Stimulated activated CD8-positive, alpha-beta memory T cell treated with anti-CD3 and anti-CD28 coated beads, Interleukin-12 subunit alpha, Interleukin-12 subunit beta, amount 100 ng/mL, for 1 hour (primary cell): ENCODE measurements at places on chromosomes 5 and 9.

DNA sequence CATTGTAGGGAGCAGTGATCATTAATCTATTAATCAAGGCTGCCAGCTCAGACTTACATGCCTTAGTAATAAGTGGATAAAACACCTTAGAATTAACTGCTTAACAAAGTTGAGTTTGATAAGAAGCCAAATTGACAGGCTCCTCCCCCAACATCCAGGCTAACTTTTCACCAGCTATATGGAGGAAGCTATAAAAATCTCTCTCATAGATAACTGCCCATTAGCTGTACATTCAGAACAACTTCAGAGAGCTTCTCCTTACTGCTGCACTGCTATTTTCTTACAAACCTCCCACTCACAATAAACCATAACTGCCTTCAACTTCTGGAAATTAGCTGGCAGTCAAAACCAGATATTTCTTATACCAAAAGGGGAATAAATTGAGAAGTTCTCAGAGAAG is 364.1 kb downstream of the PRELID2 start:
- no peak for DNase-seq

GRCh38 chr9:36191290-36191645 is 547 bp downstream of the CLTA start:
- DNase-seq = peak; percentile 21

DNA sequence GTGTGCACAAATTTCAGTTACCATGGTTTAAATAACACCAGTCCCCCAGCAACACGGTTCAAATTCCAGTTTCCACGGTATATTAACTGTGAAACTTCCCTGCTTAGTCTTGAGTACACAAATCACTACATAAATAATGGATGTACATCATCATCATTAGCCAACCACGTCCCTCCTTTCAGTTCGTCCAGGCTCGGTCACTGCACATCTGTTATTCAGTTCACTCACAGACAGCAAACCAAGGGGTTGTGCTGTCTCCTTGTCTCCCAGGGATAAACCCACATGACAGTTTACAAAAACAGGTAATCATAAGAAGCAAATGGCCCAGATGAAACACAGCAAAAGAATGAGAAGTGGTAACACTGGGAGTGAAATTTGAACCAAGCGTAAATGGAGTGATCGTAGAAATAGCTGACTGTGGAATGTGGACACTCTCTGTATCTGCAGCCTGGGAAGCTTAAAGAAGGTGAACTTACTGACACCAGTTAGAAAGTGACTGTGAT is 61.0 kb upstream of the RAD23B start:
- DNase-seq = no peak

DNA sequence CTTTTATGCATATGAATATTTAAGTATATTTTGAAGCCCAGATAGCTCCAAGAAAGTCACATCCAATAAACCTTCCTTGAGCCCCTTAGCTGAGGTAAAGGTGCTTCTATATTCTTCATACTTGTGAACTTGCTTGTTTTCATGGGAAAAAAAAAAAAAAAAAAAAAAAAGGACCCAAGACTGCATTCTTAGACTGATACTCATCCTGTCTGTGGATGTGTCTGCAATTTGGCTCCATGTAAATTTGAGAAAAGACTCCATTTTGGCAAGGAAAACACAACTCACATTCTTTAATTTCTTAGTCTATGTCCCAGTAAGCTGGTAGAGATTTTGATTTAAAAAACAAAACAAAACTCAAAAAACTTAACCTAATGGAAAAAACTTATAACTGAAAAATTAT is 238.3 kb downstream of the FBXL17 start:
- no peak for DNase-seq

- no peak for DNase-seq
These were observed 110.8 kb downstream of the LHFPL2 start for GRCh38 chr5:78537821-78538220.

- no peak for DNase-seq
These were observed 278 bp upstream of the NIPSNAP3A start for GRCh38 chr9:104747245-104747564.

DNA sequence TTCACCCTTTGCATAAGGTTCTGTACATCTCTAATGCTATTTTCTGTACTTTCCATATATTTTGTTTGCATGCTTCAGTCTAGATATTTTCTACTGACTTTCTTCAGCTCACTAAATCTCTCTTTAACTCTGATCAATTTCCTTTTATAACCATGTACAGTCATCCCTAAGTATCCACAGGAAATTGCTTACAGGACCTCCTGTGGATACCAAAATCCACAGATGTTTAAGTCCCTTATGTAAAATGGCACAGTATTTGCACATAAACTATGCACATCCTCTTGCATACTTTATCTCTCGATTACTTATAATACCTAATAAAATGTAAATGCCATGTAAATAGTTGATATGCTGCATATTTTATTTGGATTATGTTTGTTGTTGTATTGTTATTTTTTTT is 442.1 kb downstream of the TLE4 start:
- DNase-seq = no peak

DNA sequence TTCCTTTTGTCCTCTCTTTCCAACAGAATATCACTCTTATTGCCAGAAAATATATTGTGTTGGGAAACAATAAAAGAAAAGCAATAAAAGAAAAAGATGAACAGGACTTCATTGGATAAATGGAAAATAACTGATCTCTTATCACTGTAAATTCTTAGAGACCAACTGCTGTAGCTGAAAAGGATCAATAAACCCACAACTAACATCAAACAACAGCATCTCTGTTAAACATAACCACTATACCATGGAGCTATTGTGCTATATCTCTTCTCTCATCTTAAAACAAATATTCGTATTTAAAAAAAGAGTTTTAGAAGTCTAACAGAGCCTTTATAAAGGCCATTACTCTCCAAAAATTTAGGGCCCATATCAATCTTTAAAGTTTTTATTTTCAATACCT is 502.4 kb downstream of the TMEM232 start:
- no peak for DNase-seq

- no peak for DNase-seq
These were observed 166.5 kb upstream of the PRR16 start for GRCh38 chr5:120297616-120298015.

DNA sequence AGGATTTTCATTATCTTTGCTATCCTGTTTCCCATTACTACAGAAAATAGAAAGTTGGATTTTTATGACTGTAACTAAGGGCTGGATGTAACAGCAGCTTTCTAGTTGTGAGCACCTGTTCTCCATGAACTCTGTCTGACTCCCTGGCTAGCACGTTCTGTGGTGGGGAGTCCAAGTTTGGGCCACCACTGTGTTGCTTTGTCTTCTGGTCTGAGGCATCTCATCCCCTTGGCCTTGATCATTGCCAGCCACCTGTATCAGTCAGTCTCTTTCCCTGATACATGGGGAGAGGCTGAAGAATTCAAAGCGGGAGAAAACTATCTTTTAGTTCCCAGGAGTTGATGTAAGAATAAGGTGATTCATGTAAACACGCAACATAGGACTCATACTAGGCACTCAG is 33.4 kb downstream of the WDR70 start:
- no peak for DNase-seq

- no peak for DNase-seq
These were observed 184.2 kb downstream of the RAB3C start for GRCh38 chr5:58767104-58767503.

- DNase-seq = no peak
These were observed 502.6 kb downstream of the IRX1 start for GRCh38 chr5:4098226-4098625.

DNA sequence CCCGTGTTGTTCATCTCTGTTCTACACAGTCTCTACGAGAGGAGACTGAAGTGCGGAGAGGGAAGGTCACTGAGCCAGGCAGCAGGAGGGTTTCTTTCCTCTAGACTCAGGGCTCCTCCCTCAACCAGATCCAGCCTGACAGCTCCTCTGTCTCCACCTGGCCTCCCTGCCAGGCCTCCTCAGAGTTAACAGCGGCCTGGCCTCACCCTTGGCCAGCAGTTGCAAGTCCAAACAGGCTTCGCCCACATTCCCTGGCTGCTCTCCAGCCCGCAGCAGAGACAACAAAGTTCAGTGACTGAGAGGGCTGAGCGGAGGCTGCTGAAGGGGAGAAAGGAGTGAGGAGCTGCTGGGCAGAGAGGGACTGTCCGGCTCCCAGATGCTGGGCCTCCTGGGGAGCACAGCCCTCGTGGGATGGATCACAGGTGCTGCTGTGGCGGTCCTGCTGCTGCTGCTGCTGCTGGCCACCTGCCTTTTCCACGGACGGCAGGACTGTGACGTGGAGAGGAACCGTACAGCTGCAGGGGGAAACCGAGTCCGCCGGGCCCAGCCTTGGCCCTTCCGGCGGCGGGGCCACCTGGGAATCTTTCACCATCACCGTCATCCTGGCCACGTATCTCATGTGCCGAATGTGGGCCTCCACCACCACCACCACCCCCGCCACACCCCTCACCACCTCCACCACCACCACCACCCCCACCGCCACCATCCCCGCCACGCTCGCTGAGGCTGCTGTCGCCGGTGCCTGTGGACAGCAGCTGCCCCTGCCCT is at the start of gene HRCT1:
Gene HRCT1 (plus strand): TSS at position 291 of the 768 bp plus-strand sequence. CDS start 86 bp downstream, at position 377.
- DNase-seq = no peak

GRCh38 chr5:73447530-73448462 is 781 bp downstream of the FOXD1 start:
- no peak for DNase-seq

DNA sequence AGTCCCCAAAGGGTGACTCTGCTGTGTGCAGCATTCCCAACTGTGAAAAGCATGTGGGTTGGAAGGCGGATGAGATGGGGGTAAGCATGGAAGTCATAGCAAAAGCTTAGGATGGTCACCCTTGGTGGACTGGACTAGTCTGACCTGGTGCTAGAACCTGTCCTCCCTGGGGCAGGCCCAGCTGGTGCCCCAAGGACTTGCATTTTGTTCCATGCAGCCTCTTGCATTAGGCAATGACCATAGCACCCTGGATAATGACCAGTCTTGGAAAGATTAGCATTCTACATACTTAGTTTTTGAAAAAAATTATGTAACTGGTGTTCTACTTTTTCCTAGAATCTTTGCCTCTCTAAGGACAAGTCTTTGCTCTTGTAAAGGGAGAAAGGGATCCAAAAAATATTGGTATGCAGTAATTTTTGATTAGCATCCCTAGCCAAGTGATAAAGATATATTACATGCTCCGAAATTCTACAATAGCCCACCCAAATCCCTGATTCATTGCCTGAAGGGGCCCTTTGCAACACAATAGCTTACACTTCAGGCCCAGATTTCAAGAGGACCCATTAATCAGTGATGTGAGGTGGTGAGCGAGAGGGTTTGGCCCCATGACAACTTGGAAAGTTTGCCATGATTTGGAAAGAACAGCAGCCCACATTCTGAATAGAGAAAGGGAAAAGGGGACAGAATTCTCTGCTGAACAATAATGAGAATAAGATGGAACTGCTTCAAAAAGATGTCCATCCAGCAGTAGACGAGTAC is 93.3 kb upstream of the CD180 start:
- DNase-seq = no peak

- DNase-seq = no peak
These were observed 620.5 kb downstream of the IRX1 start for GRCh38 chr5:4216142-4216541.
